NCI-H524 (cell line): ENCODE measurements at places on chromosomes 7 and 10.
A peak's percentile ranks its signal among the peaks of the same experiment; 100 is the strongest.

DNA sequence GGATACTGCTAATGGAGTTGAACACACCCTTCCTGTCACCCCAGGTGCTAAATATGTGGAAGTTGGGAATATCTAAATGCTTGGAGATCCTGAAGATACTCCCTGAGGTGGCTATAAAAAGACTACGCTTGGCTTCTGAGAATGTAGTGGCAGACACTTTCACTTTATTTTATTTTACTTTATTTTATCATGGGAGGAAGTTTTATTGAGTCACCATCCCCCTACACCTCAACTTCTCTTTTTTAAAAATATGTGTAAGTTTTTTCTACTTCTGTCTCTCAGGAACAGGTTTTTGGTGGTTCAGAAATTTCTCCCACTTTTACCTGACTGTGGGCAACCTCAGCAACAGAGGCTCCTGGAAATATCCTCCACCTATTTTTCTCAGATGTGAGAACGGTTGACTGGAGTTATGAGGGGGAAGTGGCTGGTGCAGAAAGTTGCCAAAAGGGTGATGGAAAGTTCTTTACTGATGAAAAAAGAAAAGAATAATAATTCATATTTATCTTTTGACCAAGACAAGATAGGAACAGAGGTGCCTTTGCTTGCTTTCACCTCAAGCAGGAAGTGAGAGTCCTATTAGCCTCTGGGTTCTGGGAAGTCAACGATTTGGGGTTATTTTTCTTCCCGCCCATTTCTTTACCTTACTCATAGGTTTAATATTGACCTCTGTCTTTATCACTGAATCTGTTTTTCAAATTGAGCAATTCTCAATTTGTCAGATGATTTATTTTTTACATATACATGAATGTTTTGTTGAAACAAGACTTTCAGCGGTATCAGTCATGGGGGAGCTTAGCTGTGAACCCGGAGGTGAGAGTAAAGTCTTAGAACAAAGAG, 103.6 kb downstream of the AHR start:
- no peak for DNase-seq

DNA sequence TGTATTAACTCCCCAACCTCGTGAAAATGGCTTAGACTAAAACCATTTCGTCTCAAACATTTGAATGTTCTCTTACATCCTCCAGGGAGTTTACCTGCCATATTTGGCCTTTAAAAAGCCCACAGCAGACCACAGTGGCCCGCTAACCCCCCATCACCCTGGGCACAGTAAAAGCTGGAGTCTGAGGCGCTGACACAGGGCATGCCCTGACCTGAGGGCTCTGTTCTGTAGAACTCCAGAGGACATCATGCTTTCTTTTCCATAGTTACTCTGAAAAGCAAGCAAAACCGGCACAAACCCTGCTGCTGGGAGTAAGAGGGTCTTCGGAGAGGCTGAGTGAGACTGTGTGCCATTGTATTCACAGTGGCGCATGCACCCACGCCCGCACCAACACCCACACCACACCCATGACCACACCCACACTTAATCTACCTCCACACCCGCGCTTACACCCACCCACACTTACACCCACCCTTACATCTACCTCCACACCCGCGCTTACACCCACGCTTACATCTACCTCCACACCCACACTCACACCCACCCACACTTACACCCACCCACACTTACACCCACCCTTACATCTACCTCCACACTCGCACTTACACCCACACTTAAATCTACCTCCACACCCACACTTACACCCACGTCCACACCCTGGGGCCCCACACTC, 32.1 kb downstream of the LRRC27 start:
- no peak for DNase-seq

DNA sequence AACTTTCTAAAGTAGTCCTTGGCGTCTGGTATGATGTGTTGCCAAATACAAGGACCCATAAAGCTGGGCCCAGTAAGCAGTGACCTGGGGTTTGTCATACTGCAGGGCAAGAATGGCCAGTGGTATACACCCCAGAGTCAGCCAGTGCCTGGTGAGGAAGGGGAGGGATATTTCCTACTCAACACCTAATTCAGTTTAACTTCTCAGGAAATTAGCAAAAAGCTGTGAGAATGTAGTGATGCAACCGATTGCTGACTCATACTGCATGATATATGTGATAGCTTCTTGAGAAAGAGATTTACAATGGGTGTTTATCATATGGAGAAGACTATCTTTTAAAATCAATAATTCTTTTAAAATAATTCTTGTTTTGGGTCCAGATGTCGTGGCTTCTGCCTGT, 889.3 kb upstream of the CELF2 start:
- no peak for DNase-seq

DNA sequence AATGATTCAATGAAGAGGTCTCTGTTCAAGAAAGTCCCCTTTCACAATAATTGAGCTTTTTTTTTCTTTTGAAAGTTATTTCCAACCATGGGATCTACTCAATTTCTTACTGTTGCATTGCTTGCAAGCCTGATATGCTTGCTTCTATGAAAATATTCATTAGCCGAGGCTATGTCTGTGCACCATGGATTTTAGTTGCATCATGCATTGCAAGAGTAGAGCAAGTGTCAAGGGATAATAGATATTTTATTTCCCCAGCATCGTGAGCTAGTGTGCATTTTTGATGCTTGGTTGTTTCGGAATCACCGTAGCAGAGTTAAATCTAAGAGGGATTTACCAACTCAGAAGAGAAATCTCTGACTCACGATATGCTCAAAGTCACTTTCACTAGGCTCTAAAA, 222.0 kb downstream of the SH2D4B start:
- no peak for DNase-seq

DNA sequence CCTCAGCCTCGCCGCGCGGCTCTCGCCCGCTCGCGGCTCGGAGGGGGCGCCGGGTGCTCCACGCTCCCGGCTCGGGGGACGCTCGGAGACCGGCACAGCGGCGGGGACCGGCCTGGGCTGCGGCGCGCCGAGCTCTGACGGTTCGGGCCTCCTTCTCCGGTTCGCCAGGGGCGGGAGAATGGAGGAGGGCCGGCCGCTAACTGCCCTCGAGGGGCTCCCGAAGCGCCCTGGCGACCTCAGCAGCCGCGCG, 232 bp upstream of the GRID1 start:
- DNase-seq: no peak

GRCh38 chr7:155219947-155220769, 77.5 kb upstream of the INSIG1 start:
- no peak for DNase-seq

GRCh38 chr10:100566561-100566960, 30.8 kb downstream of the HIF1AN start:
- DNase-seq: no peak

DNA sequence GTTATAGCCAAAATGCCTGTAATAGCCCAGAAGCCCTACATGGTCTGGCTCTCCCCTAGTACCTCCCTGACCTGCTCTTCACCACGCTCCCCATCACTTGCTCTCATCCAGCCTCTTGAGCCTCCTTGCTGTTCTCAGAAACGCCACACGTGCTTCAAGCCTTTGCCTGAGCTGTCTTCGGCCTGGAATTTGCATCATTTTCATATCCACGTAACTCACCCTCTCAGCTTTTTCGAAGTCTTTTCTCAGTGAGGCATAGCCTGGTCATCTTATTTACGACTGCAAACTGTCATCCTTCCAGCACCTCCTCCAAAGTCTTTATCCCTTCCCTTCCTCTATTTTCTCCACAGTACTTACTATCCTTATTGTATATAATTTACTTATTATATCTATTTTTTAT, 151.0 kb upstream of the AHR start:
- no peak for DNase-seq

DNA sequence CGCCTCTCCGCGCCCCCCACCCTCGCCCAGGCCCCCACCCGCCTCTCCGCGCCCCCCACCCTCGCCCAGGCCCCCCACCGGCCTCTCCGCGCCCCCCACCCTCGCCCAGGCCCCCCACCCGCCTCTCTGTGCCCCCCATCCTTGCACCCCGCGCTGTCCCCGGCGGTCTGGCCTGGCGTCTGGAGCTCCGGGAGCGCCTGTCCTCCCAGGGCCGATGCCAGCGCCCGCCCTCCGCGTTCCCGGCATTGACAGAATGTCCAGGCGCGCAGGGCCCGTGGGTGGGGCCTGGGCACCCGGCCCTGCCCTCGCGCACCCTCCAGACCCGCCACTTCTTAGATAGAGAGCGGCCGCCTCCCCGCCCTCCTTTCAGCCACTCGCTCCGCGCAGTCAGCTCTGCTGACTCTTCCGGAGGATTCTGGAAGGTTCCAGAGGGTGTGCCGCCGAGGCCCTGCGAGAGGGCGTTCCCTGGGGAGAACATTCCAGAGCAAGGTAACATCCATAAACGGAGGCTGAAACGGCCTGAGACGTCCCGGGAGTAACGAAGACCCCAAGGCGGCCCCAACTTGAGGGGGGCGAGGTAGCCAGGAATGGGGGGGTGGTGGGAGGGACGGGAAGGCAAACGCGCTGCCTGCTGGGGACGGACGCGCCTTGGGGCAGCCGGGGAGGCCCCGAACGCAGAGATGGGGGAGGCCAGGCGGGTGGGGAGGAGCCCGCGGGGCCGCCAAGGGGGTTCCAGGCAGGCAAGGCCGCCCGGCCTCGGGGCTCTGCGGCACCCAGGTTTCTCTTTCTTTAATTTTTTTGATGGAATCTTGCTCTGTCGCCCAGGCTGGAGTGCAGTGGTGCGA, 117.8 kb downstream of the DYNC2I1 start:
- no peak for DNase-seq

- DNase-seq: peak; percentile 51
These were observed 538 bp downstream of the AHCYL2 start for GRCh38 chr7:129225206-129225930.

DNA sequence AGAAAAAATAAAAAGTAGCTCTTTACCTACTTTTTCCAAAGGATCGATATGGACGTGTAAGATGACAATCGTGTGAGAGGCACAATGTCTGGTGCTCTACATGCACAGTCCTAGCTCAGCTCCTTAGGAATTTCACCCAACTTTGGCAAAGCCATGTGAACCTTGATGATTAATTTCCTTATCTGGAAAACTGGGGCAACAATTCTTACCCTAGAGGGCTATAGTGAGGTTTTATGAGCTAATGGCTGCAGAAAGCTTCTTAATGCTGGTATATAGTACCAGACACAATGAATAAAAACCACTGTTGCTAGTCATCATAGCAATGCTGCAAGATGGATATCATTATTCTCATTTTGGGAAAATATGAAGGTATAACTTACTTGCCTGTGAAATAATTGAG, 202.7 kb downstream of the PARD3 start:
- no peak for DNase-seq

- DNase-seq: no peak
These were observed 2.2 kb upstream of the ASCC1 start for GRCh38 chr10:72218325-72218724.

- DNase-seq: no peak
These were observed 327.2 kb upstream of the AKR1E2 start for GRCh38 chr10:4498711-4499251.

DNA sequence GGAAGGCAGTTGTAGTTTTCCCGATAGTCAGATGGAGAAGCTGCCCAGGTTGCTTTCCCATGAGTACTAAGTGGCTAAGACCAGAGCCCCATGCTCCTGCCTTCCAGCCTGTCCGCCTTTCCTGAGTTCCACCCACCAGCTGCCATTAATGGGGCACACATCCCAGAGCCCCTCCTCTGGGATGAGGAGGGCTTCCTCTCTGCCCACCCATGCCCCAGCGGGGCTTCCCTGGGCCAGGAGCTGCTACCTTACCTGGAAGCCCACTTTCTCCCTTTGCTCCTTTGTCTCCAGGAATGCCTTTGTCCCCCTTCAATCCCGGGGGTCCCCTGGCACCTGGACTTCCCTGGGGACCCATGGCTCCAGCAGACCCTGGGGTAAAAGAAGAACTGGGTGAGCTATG, 7.8 kb downstream of the SFTPD start:
- no peak for DNase-seq

DNA sequence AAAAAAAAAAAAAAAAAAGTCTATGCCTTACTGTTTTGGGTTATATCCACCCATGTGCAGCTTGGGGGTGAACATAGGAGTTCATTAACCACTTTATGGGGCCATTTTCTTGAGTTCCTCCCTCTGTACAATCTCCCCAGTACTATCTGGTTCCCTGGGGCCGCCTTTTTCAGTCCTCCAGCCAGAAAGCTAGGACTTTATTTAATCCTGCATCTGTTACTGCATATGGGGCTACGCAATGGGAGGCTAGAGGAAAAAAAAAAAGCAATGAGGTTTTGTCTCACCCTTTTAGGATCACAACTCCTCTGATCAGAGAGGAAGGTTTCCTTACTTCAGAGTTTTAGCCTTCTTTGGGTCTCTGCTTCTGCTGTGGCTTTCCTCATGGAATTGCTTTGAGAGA, 51.0 kb downstream of the BTRC start:
- peak; percentile 1 for DNase-seq

DNA sequence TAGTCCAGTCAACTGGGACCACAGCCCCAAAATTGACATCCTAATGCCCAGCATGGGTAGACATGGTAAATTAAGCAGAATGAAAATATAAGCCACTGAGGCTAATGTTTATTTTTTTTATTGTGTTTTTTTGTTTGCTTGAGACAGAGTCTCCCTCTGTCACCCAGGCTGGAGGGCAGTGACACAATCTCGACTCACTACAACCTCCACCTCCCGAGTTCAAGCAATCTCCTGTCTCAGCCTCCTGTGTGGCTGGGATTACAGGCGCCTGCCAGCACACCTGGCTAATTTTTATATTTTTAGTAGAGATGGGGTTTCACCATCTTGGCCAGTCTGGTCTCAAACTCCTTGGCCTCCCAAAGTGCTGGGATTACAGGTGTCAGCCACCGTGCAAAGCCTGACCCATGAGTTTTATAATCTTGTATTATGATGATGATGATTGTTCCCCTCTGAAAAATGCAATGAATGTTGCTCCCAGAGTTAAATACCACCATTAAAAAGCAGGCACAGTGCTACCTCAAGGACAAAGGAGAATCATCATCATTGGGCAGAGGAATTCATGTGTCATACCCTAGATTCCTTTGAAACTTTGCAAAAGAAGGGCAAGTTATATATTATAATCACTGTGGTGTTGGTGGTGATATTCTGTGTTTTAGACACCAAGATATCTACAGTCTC, 228.0 kb downstream of the PARD3 start:
- DNase-seq: no peak

DNA sequence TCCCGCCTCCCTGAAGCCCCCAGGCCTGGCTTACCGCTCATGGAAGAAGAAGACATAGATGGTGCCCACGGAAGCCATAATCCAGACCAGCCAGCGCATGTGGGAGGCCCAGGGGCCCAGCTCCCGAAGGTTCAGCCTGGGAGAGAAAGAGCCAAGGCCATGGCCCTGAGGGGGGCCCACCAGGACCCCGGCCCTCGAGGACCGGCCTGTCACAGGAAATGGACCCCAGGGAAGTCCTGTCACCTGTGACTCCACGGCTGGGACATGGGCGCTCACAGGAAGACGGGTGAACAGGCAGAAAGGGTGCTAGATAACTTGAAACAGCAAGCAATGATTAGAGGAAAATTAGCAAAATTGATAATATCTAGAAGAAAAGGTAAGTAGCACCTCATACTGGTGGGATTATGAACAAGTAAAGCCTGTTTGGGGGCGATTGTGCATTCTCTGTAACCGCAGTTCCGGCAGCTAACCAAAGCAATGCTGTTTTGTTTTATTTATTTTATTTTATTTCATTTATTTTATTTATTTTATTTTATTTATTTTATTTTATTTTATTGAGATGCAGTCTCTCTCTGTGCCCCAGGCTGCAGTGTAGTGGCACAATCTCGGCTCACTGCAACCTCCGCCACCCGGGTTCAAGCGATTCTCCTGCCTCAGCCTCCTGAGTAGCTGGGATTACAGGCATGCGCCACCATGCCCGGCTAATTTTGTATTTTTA, 27.8 kb upstream of the RADIL start:
- no peak for DNase-seq

GRCh38 chr7:27575613-27576012, 87.1 kb downstream of the HIBADH start:
- no peak for DNase-seq

GRCh38 chr7:23443974-23444373, 26.3 kb downstream of the IGF2BP3 start:
- no peak for DNase-seq
